ENCODE measurements at places on chromosomes 4 and X. TPM values are rescaled to one million over a fixed set of nuclear protein-coding genes. Genes with fewer than 3 reads are reported as not detected.

The PAGE1 gene
- total RNA-seq, result not detected

The ODAPH gene
- not detected for total RNA-seq

The KLHL8 gene
- total RNA-seq, result 14.7 TPM

The GYPA gene
- total RNA-seq, result not detected

The REPS2 gene
- 0.62 TPM for total RNA-seq

The XAGE1A gene
- not detected for total RNA-seq

DNA sequence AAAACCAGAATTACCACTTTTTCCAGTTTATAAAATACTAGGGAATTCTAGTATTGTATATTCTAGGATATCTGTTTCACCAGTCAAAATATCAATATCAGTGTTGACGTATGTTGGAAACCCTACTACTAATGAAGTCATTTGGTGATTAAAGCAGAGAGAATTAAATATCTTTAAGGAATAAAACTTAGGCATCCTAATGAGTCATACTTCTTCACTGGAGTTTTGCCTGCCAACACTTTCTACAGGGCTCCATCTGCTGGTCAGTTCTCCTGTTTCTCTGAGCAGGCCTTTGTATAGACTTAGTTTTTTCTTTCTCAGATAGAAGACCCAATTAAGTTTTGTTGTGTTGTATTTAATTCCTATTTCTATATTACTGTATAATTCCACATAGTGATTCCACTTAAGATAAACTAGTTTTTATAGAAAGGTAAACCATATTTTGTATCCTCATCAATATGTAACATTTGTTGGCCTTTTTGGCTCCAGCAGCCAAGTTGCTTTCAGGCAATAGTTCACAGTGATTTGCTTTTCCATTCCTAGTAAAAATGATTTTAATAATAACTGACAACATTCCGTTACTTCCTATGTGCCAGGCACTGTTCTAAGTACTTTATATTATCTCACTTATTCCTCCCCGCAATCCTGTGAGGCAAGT, 3.5 kb downstream of the AP1AR start:
- DNase-seq, result peak; percentile 22
- peaks cover 51% of the 10 kb centered on the region for H3K4me1 ChIP-seq
- H3K4me3 ChIP-seq, result no peak overlapping the region
- peaks cover 10% of the 10 kb centered on the region for H3K36me3 ChIP-seq

GRCh38 chrX:103540145-103540544, 20.9 kb upstream of the RAB40A start:
- H3K36me3 ChIP-seq, result no peaks in the 10 kb centered on the region
- H3K27me3 ChIP-seq, result no peaks in the 10 kb centered on the region
- DNase-seq, result no peak
- no peaks in the 10 kb centered on the region for H3K4me1 ChIP-seq
- no peak overlapping the region for H3K27ac ChIP-seq
- no peak overlapping the region for H3K4me3 ChIP-seq

DNA sequence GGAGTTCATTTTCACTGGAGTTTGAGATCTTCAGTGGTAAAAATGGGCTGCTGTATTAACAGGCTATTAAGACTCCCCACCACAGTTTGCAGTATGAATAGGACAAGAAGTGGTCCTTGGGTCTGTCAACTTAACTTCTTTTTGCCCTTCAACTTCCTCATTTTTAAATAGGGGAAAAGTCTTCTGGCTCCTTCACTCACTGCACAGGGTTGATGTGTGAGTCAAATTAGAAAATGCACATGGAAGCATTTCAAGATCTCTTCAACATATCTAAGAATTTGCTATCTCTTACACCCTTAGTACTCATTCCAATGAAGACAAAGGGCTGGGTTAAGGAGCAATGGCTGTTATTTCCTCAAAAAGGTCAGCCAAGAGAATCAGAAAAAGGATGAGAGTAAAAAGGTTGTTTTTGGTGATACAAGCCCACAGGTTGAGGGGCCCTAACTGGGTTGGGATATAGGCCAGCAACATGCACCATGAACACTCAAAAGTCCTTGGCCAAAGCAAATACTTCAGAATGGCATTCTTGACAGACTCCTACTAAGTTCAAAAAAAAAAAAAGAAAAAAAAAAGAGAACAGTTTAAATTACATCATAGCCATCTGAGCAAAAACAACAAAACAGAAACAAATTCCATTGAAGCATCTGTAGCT, 13.4 kb downstream of the PDE5A start:
- DNase-seq, result no peak
- H3K36me3 ChIP-seq, result no peaks in the 10 kb centered on the region
- no peaks in the 10 kb centered on the region for H3K4me1 ChIP-seq
- no peak overlapping the region for H3K4me3 ChIP-seq
- H3K27me3 ChIP-seq, result no peaks in the 10 kb centered on the region

- DNase-seq, result no peak
- H3K4me3 ChIP-seq, result no peak overlapping the region
- peaks cover 2% of the 10 kb centered on the region for H3K27me3 ChIP-seq
- no peaks in the 10 kb centered on the region for H3K36me3 ChIP-seq
- H3K27ac ChIP-seq, result no peak overlapping the region
- peaks cover 53% of the 10 kb centered on the region for H3K4me1 ChIP-seq
Observed at GRCh38 chr4:3306450-3306849, 13.6 kb downstream of the RGS12 start.

DNA sequence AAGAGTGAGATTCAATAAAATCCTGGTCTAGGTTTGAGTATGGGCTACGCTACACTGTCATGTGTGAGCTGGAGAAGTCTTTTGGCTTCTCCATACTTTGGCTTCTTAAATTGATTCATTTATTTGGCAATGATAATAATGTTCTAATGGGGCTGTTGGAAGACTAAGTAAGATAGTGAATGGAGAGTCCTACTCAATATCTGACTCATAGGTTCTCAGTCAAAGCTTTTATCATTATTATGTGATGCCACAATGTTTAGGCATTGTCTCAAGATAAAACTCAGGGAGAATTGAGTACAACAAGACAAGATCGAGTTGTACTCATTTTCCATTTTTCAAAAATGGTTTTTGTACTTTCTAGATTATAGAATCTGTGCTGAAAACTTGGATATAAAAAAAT, 92.5 kb upstream of the VEGFC start:
- H3K36me3 ChIP-seq, result no peaks in the 10 kb centered on the region
- no peaks in the 10 kb centered on the region for H3K4me1 ChIP-seq
- DNase-seq, result no peak

DNA sequence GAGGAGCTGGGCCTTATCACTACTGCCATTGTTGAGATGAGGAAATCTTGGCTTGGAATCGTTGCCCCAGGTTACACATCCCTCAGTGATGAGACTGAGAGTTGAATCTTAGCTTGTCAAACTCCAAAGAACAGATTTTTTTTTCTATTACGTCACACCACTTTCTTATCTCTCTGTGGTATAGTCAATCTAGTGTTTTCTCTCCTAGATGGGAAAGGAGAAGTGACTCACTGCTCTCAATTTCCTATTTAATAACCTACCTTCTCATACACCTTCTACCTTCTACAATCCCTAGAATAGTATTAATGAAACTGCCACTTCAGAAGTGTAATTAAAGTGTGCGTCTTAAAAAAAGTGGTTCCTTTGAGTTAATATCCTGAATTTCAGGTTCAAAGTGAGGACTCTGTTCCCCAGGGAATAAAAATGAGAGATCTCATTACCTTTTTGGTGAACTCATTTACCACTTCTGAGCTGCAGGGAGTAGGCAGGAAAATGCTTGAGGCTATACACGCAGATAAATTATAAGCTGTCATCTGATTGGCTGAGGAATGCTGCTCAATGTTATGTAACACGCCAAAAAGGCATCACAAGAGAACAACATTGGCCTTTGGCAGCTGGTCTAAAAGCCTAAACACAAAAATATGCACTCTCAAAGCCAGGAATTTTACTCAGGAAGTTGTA, 59.3 kb downstream of the MAD2L1 start:
- no peak for DNase-seq
- no peak overlapping the region for H3K27ac ChIP-seq
- H3K27me3 ChIP-seq, result no peaks in the 10 kb centered on the region

- H3K36me3 ChIP-seq, result no peaks in the 10 kb centered on the region
- no peak for DNase-seq
- H3K27me3 ChIP-seq, result peaks cover 13% of the 10 kb centered on the region
- no peak overlapping the region for H3K4me3 ChIP-seq
- no peaks in the 10 kb centered on the region for H3K4me1 ChIP-seq
- H3K27ac ChIP-seq, result no peak overlapping the region
Observed at GRCh38 chrX:23434356-23434884, 99.8 kb downstream of the PTCHD1 start.

Measured in naive thymus-derived CD8-positive, alpha-beta T cell (primary cell).